ENCODE measurements at places on chromosomes 1 and 21.

- DNase-seq = no peak
These were observed 7.8 kb downstream of the ADAMTS4 start for GRCh38 chr1:161190962-161191521.

GRCh38 chr1:226632922-226633351, 84.4 kb downstream of the STUM start:
- DNase-seq = no peak

DNA sequence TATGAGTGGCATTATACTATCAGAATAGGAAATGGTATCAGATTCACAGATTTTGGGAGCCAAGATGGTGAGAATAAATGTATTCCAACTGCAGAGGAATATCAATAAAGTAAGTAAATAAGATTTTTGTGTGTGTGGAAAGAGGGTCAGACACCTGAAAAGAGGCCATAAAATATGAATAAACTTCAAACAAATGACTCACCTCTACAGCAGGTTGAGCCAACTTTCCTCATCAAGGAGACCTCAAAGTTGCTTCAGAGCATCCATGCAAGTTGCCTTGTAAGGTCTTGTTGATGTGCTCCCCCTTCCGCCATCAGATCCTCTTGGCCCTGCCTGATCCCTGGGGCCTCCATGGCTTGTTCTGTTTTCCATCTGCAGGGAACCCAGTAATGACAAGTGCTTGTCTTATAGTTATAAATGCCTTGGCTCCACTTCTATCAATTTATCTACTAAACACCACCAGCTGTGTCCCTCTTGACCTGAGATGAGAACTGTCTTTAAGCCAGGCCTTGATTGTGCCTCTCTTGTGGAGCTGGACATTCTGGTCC, 775.6 kb downstream of the LTN1 start:
- no peak for DNase-seq

- no peak for DNase-seq
These were observed 25.3 kb upstream of the IGSF3 start for GRCh38 chr1:116692879-116693278.

DNA sequence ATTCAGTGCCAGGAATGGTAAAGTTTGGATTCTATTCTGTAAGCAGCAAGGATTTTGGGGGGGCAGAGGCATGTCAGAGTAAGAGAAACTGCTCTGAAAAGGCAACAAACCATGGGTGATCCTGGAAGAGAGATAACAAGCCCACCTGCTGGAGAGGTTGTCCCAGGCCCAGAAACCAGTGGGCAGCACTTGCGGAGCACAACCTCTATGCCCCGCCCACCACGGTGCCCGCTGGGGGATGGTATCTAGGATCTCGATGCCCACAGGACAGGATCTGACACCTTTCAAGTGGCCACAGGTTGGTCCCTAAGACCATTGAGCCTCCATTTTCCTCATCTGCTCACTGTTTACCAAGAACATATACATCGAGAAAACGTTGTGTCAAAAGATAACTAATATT, 20.3 kb upstream of the MUL1 start:
- DNase-seq = no peak

GRCh38 chr1:56071351-56071750, 508.0 kb downstream of the PLPP3 start:
- DNase-seq = no peak

Measured in anterior cingulate cortex (tissue), 58 donors.